ENCODE measurements at places on chromosomes 5 and 9.
A peak's percentile ranks its signal among the peaks of the same experiment; 100 is the strongest.

DNA sequence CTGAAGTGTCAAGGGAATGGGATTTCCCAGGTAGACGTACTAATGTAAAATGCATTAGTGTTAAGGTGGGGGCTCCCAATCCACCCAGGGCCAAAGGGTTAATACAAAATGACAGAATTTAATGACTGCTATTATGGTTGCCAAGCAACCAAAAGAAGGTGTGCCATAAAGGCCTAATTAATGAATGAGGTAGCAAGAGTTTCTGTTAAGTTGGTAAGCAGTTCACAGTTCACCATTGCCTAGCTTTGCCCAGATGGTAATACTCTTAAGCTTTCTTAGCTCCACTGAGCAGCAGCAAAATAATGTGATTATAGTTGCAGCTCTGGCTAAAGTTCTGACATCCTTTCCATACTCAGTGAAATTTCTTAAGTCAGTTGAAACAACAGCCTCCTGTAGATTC lies 211.7 kb downstream of the DENND1A start:
- no peak overlapping the region for H3K27ac ChIP-seq
- H3K4me1 ChIP-seq = no peaks in the 10 kb centered on the region
- no peak overlapping the region for H3K4me3 ChIP-seq

DNA sequence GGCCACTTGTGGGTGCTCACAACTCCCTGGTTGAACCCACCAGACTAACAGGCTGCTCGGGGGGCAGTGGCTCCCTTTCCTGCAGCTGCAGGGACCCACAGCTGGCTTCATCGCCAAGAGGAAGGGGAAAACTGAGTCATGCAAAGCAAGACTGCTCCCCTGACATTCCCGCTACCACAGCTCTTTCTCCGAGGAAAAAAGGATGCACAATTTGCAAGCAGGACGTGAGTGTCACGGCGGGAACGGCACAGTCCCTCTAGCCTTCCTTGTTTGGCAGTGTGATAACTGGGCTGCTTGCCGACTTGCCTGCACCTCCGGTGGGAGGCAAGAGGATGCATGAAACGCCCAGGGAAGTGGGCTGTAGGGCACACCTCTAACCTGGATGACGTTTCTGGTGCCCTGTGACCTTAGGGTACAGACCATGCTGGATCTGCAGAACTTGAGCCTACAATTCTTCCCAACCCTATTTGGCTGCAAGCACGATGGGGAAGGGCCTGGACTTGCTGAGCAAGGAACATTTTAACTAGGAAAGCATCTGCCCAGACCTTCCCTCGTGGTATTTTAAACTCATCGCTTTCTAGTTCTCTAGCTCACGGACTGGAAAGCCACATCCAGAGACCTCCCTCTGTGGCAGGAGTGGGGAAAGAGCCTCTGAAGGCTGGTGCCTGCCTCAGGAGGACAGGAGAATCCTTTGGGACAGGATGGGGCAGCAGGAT lies 7.8 kb downstream of the SH3PXD2B start:
- no peak overlapping the region for H3K27ac ChIP-seq
- H3K27me3 ChIP-seq = peaks cover 28% of the 10 kb centered on the region
- no peak overlapping the region for H3K4me3 ChIP-seq
- no peaks in the 10 kb centered on the region for H3K36me3 ChIP-seq
- peaks cover 7% of the 10 kb centered on the region for H3K4me1 ChIP-seq

GRCh38 chr5:56078278-56079156 lies 83.8 kb upstream of the IL6ST start:
- peaks cover 42% of the 10 kb centered on the region for H3K4me1 ChIP-seq
- no peak for DNase-seq
- no peak overlapping the region for H3K4me3 ChIP-seq
- peaks cover 9% of the 10 kb centered on the region for H3K27me3 ChIP-seq
- H3K36me3 ChIP-seq = peaks cover 2% of the 10 kb centered on the region

DNA sequence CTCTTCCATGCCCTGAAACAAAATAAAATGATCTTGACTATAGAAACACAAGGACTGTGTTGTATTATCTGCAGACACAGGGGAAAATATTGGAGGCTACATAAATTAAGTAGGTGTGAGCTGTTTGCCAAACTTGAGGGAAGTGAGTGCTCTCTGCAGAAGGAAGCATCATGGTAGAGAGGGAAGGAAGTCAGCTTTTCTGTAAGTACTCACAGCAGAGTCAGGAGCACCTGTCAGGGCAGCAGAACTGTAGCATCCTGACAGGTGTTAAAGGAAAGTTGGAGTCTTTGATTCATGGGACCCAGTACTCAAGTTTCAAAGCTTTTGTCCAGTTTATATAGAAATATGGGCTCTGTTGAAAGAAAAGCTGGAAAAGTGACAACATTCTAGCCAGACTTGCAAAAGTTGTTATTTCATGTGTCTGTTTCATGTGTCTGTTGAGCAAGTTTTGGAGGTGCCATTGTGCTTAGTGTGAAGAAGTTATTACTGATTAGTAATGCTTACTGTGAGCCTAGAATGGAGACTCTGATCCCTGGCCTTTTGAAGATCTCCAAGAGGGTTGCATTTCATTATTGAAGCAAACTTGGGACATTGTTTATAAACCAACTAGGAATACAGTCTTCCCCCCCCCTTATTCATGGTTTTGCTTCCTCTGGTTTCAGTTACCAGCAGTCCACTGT lies 194.7 kb downstream of the SPATA31D1 start:
- no peaks in the 10 kb centered on the region for H3K36me3 ChIP-seq
- H3K27ac ChIP-seq = no peak overlapping the region
- H3K27me3 ChIP-seq = no peaks in the 10 kb centered on the region
- DNase-seq = no peak

DNA sequence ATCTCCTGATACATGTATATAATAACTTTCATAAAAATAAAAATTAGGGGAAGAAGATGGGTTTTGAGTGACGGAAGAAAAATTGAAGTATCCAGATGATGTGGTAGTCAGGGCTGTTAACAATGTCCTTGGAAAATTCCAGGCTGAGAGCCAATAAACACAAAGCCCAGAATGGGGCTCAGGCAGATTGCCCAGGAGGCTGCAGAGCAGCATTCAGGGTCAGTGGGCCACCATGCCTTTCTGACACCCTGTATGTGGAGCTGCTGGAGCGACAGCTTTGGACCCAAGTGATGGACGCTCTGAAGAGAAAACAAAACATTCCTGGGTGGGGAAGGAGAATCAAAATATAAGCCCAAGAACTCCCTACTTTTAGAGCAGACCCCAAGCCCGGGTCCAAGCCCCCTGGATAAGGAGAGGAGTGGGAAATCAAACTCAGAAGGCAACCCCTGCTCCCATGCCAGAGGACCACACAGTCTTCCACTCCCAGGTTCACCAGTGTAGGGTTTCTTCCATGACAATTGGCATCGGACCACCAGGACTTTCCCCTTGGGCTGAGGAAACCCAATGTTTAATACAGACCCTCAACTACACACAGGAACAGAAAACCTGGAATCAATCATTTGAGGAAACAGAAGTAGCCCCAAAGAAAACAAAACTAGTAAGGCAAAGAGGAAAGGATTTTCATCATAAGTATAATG lies 45.7 kb upstream of the SPATA31C2 start:
- H3K36me3 ChIP-seq = no peaks in the 10 kb centered on the region
- H3K4me1 ChIP-seq = peaks cover 10% of the 10 kb centered on the region
- peaks cover 31% of the 10 kb centered on the region for H3K27me3 ChIP-seq
- DNase-seq = no peak
- H3K4me3 ChIP-seq = no peak overlapping the region

DNA sequence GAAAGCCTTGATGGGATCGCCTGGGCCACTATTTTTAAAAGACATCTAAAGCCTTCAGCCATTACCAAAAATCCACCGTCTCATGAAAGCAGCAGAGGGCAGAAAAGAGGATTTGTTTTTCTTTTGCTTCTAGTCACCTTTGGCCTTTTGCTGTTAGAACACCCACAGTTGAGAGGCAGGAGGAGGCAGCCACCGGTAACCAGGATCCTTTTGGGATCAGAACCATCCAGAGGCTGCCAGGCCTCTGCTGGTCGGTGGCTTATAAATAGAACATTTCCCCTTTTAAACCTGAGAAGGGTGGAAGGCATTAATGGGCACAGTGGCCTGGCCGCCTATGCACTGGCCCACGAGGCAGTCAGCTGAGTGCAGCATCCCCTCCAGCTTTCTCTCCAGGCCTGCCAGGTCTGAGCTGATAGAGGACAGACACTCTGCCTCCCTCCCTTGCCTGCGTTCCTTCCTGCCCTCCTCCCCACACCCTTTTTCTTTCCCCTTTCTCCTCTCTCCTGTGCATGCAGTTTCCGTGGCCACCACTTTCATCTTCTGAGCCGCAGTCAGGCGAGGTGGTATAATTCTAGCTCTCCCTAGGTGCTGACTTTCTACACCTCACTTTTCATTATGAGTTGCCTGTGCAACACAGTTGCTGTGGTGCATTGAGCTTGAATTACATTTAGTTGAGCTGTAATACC lies 253.4 kb downstream of the ARHGAP26 start:
- H3K36me3 ChIP-seq = peaks cover 6% of the 10 kb centered on the region
- H3K27ac ChIP-seq = peak overlapping the region; percentile 79
- peak overlapping the region; percentile 40 for H3K4me3 ChIP-seq
- H3K4me1 ChIP-seq = peaks cover 54% of the 10 kb centered on the region
- H3K27me3 ChIP-seq = peaks cover 3% of the 10 kb centered on the region
- peak; percentile 61 for DNase-seq

GRCh38 chr5:59037941-59038797 lies 455.3 kb downstream of the RAB3C start:
- no peak for DNase-seq

GRCh38 chr9:4464911-4465513 lies 25.3 kb upstream of the SLC1A1 start:
- peaks cover 6% of the 10 kb centered on the region for H3K4me1 ChIP-seq
- H3K27me3 ChIP-seq = peaks cover 3% of the 10 kb centered on the region
- H3K36me3 ChIP-seq = no peaks in the 10 kb centered on the region
- no peak overlapping the region for H3K27ac ChIP-seq

DNA sequence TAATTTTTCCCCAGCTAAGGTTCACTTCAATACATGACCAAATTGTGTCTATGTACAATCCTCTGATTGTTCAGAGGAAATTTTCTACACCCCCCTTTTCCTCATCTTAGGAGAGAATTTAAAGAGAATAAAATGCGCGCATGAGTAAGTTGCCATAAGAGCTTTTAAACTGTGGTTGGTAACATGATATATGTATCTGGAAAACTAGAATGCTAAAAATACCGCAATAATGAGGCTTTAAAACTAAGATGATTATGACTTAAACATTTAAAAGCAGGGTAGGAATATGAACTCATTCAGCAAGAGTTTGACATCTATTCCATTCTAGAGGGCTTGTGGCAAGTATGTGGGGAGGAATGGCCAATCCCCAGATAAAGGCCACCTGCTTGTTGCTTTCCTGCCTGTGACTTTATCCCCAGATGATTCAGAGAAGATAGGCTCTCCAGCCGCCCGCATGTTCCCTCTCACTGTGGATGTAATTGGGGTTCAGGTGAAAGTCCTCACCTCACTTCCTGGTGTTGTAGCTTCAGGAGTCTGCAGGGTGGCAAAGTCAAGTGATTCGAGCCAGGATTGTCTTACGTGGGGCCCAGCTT lies 26.5 kb upstream of the BASP1 start:
- DNase-seq = no peak
- no peak overlapping the region for H3K27ac ChIP-seq
- H3K4me3 ChIP-seq = no peak overlapping the region

- DNase-seq = no peak
- peaks cover 6% of the 10 kb centered on the region for H3K4me1 ChIP-seq
- H3K27me3 ChIP-seq = peaks cover 92% of the 10 kb centered on the region
- no peaks in the 10 kb centered on the region for H3K36me3 ChIP-seq
- no peak overlapping the region for H3K4me3 ChIP-seq
These were observed 200.1 kb downstream of the MEF2C start for GRCh38 chr5:88682881-88683361.

GRCh38 chr5:26495437-26495836 lies 542.9 kb downstream of the CDH9 start:
- H3K4me3 ChIP-seq = no peak overlapping the region
- H3K27ac ChIP-seq = no peak overlapping the region
- H3K27me3 ChIP-seq = no peaks in the 10 kb centered on the region
- DNase-seq = no peak

- H3K27me3 ChIP-seq = no peaks in the 10 kb centered on the region
- peaks cover 9% of the 10 kb centered on the region for H3K36me3 ChIP-seq
- H3K27ac ChIP-seq = no peak overlapping the region
- no peak overlapping the region for H3K4me3 ChIP-seq
These were observed 5.1 kb downstream of the TRMT10B start for GRCh38 chr9:37758747-37759146.

DNA sequence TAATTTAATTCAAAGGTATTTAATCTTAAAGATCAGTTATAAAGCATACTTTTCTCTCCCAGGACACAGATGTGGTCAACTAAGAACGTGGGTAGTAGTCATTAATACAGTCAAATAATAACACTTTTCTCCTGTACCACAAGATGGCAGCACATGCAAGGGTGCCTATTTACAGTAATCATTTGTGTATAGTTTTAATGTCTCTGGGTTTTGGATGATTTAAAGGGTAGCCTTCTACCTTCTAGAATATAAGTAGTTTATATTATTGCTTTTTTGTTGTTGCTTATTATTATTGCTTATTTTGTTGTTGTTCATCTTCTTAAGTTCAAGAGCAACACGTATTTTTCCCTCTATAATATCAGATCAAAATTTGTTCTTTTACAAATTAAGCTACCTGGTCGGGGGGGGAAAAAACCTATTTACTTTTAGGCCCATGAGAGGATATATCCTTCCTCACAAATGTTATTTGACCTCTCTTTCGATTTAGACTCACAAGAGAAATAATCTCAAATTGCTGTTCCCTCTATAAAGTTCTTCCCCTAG lies 59.6 kb upstream of the SLC27A6 start:
- H3K27me3 ChIP-seq = no peaks in the 10 kb centered on the region
- H3K27ac ChIP-seq = no peak overlapping the region
- no peaks in the 10 kb centered on the region for H3K36me3 ChIP-seq
- no peaks in the 10 kb centered on the region for H3K4me1 ChIP-seq
- DNase-seq = no peak

- H3K27ac ChIP-seq = no peak within 1 kb of the TSS
- H3K27me3 ChIP-seq = peaks cover 29% of the 10 kb centered on the region
- H3K4me1 ChIP-seq = peaks cover 4% of the 10 kb centered on the region
- H3K36me3 ChIP-seq = no peaks in the 10 kb centered on the region
- peak; percentile 65 for DNase-seq
- H3K4me3 ChIP-seq = peak within 1 kb of the TSS; percentile 42
These were observed at the start of gene RASGEF1C for GRCh38 chr5:180209137-180209581. Gene RASGEF1C (minus strand): TSS chr5:180209211. CDS start chr5:180138052, 71,159 bp downstream.

GRCh38 chr5:139951296-139951924 lies 91.7 kb downstream of the NRG2 start:
- no peaks in the 10 kb centered on the region for H3K4me1 ChIP-seq
- DNase-seq = no peak
- no peak overlapping the region for H3K27ac ChIP-seq
- H3K4me3 ChIP-seq = no peak overlapping the region
- peaks cover 11% of the 10 kb centered on the region for H3K27me3 ChIP-seq
- H3K36me3 ChIP-seq = no peaks in the 10 kb centered on the region
